ENCODE measurements at places on chromosomes 12 and 14.

DNA sequence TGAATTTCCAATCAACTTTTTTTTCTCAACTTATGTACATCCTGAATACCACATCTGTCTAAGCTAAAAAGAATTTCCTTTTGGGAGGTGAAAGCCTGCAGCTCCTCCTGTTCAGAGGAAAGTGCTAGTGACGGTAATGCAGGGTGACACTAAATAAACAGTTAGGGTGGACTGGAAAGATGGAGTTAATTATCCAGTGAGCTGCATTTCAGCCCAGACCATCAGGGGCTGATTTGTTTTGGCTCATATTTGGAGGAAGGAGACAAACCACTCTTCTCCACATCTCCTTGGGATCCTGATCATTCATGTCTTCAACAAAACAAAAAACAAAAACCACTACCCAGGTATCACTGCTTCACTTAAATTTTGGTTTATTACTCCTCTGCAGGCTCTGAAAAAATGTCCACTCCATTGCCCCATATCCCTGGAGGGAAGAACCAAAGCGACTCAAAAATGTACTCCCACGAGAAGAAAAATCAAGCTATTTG, 5.1 kb upstream of the SIX1 start:
- DNase-seq: no peak

GRCh38 chr12:52501490-52501889, 8.4 kb upstream of the KRT6A start:
- DNase-seq: no peak

- no peak for DNase-seq
These were observed at the start of gene ZNF219 for GRCh38 chr14:21098076-21098891. Gene ZNF219, minus strand, starts transcription at chr14:21098655. Its CDS starts 5,064 bp downstream, at chr14:21093591.

DNA sequence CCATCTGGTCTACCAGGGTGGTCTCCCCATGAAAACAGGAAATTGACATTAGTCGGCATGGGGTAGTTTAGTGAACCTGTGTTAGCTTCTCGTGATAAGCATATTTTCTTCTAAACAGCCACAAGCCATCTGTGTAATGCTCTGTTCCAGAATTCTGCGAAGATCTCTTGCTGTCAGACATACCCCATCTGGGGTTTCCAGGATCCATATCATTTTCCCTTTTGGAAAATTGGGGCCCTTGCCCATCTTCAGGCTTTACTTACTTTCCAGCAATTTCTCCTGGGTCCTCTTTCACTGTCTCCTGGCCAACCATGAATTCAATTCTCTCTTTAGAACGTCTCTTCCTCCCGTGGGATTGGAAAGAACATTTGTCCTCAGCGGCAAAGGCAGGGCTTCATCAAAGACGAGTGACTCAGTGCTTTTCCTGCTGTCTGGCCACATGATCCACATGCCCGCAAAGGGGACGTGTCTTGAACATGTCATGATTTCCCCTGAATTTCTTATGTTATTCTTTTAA, 21.4 kb upstream of the NCOR2 start:
- DNase-seq: no peak

GRCh38 chr12:92605621-92606170, 97.1 kb upstream of the PLEKHG7 start:
- no peak for DNase-seq

DNA sequence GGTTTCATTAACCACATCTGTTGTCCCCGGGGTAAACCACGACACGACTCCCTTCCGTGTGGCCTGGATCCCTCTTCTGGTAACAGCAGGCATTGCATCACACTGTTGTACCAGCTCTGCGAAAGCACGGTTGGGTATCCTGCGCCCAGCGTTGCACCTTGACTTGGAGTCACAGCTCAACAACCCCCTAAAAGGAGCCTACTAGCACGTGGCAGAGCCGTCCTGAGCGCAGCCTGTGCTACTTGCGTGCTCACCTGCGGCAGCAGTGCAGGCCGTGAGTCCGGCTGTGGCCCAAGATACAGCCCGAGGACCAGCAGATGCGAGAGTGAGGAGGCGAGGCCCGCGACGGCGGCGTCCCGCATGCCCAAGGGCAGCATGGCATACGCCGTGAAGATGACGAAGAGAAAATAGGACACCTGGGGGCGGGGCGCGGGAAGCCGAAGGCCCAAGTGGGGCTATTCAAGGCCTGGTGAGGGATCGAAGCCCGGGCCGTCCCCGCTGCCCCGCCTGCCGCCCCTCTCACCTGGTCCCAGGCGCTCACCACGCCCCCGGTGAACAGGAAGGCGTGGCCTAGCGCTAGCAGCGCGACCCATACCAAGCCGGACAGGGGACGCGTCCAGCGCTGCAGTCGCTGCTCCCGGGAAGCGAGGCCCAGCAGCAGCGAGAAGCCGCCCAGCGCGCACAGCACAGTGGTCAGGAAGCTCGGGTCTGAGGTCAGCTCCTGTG, 2.4 kb downstream of the ADCY4 start:
- DNase-seq: peak; percentile 51

DNA sequence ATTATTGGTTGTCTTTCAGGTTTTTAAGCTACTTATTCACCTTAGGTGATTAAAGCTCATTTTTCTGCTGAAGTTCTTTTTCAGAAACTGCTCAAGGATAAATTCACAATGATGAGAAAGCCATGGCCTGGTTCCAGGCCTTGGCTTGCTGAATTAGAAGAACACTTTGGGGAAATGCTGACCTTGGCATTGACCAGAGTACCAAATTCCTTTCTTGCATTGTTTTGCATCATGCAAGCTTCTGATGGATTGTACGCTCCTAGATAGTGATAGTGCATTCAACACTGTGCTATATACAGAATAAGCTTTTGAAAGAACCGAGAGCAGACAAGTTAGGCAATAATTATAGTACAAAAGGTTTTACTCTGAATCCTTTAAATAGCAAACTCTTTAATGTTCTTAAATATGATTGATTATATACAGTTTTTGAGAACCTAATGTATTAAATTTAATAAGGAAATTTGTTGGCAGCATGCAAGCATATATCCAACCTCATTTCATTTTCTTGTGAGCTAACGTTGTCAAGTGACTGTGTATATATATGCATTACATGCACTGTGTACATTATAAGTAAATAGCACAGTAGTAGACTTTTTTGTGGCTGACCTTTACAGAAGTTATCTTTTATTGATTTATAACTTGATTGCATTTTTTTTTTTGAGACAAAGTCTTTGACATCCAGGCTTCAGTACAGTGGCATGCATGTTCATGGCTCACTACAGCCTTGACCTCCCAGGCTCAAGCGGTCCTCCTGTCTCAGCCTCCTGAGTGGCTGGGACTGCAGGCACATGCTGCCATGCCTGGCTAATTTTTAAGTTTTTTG, 99.2 kb downstream of the DIP2B start:
- DNase-seq: no peak

DNA sequence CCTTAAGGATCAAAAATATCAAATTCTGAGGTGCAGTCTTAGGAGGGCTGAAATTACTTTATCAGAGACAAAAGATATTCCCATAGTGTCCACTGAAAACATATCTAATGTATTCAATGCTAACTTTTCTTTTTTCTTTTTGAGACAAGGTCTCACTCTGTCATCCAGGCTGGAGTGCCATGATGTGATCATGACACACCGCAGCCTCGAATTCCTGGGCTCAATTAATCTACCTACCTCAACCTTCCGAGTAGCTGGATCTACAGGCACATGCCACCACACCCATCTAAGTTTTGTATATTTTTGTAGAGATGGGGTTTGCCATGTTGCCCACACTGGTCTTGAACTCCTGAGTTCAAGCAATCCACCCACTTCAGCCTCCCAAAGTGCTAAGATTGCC, 68.3 kb downstream of the ZC3H14 start:
- DNase-seq: no peak

GRCh38 chr14:104393898-104394381, 185.6 kb upstream of the C14orf180 start:
- peak; percentile 38 for DNase-seq

DNA sequence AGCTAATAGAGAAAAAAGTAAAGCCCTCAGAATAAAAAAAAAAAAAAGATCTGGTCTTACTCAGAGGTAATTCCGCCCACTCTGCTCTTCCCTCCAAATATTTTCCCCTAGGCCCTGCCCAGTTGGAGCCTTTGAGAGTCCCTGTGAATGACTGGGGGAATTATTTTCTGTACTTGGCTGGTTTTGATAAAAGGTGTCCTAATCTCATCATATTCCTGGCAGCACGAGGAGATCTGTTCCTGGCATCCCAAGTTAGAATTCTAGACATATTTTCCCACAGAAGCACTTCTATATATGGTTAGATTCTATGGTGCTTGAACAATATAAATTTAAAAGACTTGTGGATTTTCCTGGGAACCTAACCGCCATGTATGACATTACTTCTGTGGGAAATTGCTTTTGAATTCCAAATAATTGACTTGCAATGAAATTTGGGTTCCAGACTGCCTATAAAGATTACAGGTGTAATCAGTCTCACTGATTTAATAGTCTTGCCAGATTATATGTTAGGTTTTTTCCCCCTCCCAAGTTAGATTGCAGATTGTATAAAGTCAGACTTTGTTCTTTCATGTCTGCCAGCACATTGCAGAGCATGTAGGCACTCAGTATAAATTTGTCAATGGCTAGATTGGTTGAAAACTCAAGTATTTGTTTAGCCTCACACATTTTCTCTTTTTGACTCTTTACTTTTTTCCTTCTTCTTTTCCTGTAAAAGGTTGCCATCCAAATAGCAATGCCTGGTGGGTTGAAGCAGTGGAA, 12.3 kb downstream of the GPX2 start:
- no peak for DNase-seq

DNA sequence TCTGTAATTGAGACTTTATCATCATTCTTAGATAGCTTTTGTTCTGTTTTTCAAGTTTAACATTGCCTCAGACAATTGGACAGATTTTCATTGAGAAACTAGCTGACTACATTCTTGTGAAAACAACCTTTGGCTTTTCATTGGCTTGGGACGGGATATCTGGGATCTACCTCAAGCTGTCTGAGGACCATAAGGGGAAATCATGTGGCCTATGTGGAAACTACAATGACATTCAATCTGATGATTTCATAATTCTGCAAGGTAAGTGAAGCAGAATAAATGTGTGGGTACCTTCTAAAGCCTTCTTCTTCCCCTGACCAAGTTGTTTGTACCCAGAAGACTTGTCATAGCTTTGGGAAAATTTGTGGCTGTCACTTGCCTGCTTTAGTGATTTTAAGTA, 133.5 kb downstream of the OTOGL start:
- no peak for DNase-seq

DNA sequence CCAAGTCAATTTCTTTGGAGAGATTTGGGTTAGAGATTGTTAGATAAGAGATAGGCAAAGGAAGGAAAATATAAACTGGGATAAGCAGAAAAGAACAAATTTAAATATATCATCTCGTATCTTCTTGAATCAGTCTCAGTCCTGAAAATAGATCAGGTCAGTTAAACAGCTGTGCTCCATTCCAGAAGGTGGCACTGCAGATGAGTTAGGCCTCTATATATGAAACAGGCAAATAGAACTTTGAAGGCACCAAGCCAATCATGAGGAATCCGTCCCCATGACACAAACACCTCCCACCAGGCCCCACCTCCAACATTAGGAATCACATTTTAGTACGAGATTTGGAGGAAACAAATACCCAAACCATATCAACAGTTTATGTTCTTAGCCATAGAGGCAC, 605.5 kb upstream of the USP15 start:
- DNase-seq: no peak

- DNase-seq: no peak
These were observed 64.4 kb downstream of the C12orf42 start for GRCh38 chr12:103431387-103431786.

GRCh38 chr14:92560106-92560865, 46.7 kb downstream of the RIN3 start:
- DNase-seq: no peak

GRCh38 chr12:109932878-109933503, 32.9 kb downstream of the TCHP start:
- no peak for DNase-seq

- DNase-seq: no peak
These were observed 13.4 kb downstream of the SLC24A4 start for GRCh38 chr14:92336363-92336762.

GRCh38 chr12:95988506-95989275, 7.5 kb downstream of the HAL start:
- DNase-seq: no peak

GRCh38 chr14:46053221-46053620, 598.4 kb downstream of the RPL10L start:
- DNase-seq: no peak

- DNase-seq: no peak
These were observed 110.3 kb upstream of the NCOR2 start for GRCh38 chr12:124677552-124678356.

DNA sequence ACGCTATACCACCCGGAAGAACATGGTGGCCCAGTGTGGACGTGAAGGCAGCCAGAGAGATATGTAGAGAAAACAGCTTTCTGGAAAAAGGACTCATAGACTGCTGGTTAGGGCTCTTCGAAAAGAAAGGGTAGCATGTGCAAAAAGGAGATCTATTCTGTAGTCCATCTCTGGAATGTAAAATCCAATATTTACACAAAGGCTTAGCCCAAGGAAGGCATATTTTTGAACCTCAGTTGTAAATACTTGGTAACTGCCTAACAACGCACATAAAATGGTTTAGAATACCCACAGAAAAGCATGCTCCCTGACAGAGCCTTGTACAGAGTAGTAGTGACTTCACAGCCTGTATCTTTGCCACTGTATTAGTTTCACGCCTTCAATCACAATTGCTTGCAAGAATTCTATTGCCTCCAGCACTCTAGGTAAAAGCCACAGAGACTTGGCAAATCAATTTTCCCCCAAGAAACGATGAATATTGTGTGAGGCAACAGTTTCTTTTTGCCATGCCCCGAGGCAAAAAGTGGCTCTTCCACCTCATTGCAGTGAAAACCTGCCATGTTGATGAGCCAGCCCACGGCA, 59.2 kb downstream of the TRIM9 start:
- no peak for DNase-seq

GRCh38 chr14:52913271-52913670, 37.6 kb downstream of the FERMT2 start:
- DNase-seq: no peak

DNA sequence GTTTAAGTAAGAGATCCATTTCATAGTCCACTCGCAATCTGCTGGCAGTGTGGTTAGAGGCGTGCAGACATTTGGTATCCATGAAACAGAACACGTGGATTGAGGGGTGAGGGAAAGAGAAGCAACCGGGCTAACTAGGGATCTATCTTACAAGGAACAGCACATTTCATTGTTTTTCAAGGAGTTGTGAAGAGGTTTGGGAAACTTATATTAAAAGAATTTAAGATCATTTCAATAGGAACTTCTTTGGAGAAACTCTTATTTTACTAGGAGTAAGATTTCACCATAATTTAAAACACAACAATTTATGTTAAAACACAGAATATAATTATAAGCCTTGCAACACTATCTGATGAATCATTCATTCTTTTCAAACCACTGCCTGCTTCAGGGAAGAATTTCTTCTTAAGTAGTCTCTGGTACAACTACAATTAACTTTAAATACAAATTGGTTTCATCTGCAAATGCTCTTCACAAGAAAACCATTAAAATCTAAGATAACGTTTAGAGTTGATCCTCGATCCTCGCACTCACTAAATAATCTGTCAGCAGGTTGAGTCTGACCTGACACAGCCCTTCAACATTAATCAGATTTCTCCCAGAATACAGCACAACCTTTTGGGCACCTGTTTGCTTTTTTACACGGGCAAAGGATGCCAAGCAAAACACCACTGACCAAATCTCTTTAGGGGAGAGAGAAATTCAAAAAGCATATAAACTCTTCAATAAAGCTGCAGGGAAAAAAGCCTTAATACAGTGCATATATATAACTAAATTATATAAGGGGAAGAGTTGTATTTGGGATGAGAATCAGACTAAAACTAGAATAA, 27.3 kb downstream of the PPTC7 start:
- DNase-seq: no peak
